ENCODE measurements at places on chromosomes 1 and 21. TPM values are rescaled to one million over a fixed set of nuclear protein-coding genes. Genes with fewer than 3 reads are reported as not detected.
A peak's percentile ranks its signal among the peaks of the same experiment; 100 is the strongest.

- no peak for ATAC-seq
Measured at GRCh38 chr1:7227654-7228053, 442.4 kb downstream of the CAMTA1 start.

- ATAC-seq, result no peak
Measured at GRCh38 chr1:60971330-60971729, 111.0 kb upstream of the NFIA start.

DNA sequence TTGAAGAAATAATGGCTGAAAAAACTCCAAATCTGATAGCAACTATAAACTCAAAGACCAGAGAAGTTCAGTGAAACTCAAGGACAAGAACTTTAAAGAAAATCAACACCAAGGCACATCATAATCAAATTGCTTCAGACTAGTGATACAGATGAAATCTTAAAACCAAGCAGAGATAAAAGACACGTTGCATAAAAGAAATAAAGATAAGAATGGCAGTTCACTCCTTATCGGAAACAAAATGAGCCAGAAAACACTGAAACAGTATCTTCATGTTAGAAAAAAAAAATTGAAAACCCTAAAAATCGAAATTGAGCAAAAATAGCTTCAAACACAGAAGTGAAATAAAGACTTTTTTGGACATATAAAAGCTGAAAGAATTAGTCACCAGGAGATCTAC lies 4.6 kb upstream of the RAB4A start:
- ATAC-seq, result no peak

- ATAC-seq, result no peak
Measured at GRCh38 chr1:225933072-225933471, 7.9 kb downstream of the LEFTY2 start.

DNA sequence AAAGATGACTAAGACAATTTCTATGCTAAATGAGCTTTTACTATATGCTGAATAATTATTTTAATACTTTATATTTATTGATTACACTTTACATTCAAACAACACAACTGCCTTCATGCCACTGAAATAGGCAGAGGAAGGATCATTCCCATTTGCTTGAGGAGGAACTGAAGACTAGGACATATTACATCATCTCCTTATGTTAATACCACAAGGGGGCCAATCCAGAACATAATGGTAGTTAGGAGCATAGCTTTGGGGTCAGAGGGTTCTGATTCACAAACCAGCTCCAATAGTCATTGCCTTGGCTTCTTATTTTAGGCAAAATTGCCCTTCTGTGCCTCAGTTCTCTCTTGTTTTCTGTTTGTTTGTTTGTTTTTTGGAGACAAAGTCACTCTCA lies 306.5 kb downstream of the KCNH1 start:
- no peak for ATAC-seq

DNA sequence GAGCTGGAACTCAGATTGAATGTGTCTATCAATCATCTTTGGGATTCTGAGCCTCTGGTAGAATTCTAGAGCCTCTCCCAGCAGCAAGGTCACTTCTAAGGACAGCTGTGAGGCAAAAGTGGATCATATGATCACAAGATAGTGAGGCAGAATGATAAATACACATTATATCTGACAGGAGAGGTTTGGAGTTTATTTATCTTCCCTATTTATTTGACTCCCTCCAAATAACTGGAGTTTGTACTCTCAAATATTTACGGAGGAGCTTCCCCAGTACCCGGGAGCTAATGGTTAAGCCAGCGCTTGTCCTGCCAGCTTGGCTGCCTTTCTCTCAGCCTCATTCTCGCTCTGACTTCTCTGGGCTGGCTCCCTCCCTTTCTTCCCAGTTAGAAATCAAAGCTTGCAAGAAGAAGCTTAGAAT lies 2.3 kb downstream of the HMGCS2 start:
- ATAC-seq, result peak; percentile 64

DNA sequence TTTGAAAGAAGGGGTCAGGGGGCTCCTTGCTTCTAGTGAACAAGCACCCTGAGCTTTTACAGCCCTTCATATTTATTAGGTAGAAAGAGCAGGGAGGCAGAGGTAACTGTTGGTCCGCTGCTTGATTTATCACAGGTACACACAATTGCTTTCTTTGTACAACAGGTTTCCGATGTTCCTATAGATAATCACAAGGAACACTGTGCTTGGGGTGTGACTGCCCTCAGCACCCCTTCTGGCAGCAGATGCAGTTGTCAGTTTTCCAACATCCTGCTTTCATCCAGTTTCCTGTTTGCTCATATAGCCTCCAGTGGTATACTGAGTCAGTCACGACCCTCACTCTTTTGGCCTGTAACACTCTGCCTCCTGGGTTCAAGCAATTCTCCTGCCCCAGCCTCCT lies 40.6 kb downstream of the SCP2 start:
- no peak for ATAC-seq

DNA sequence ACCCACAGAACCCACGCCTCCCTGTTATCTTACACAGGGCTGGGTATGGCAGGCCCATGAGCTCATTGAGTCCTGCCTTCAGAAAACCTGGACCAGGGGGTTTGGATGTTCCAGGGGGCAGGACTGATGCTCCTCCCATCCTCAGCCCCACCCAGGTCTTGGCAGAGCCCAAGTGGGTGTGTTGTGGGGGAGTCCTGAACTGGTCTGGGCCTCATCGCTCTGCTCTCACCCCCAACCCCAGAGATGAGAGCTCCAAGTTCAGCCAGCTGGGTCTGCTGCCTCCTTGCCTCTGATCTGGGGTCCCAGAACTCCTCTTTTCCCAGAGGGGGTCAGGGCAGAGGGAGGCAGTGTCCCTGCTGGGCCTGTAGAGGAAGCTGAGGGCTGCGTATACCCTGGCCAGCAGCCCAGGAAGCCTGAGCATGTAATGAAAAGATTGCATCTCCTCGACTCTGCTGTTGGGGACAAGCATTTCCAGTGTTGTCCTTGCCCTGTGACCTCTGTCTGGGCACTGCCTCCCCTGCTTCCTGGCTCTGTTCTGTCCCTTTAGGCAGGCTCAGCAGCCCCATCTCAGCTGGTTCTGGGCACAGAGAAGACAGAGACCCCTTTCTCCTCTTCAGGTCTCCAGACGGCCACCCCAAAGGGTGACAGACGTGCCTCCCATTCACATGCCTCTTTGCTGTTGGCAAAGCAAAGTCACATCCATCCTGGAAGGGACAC lies 54.7 kb upstream of the EPS8L3 start:
- no peak for ATAC-seq

DNA sequence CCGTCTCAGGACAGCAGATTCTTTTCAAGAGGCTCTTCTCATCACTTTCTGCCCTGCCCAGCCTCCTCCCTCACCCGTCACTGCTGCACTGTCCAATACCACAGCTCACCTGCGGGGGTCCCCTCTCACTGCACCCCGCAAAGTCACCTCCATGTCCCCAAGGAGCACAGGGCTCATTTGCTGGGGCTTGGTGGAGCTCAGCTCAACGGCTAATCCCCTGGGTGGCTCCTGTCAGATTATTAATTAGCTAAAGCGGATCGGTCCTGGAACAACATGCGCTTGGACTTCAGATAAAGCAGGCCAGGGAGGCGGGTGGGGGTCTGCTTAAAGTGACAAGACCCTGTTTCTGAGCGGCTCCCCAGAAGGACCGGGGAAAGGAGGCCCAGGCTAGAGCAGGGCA lies 43.1 kb downstream of the CASZ1 start:
- no peak for ATAC-seq

- no peak for ATAC-seq
Measured at GRCh38 chr21:40299451-40299850, 432.2 kb downstream of the PCP4 start.

DNA sequence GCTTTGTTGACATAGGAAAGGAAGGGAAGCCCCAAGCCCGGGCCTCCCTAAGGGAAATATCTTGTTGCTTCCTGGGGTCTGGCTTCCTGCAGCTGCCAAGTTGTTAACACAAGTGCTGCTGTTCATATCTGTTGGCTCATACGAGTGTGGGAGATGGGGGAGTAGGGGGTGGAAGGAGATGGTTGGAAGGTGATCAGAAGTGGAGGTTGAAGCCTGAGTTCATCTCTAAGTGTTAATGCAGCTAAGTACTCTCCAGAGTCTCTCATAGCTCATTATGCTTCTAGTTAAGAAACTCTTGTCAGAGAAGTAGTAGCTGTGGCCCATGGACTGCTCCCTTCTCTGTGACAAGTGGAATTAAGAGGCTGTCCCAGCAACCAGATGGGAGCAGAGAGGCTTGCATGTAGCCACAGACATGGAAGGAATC lies 319.2 kb upstream of the SPAG17 start:
- no peak for ATAC-seq

DNA sequence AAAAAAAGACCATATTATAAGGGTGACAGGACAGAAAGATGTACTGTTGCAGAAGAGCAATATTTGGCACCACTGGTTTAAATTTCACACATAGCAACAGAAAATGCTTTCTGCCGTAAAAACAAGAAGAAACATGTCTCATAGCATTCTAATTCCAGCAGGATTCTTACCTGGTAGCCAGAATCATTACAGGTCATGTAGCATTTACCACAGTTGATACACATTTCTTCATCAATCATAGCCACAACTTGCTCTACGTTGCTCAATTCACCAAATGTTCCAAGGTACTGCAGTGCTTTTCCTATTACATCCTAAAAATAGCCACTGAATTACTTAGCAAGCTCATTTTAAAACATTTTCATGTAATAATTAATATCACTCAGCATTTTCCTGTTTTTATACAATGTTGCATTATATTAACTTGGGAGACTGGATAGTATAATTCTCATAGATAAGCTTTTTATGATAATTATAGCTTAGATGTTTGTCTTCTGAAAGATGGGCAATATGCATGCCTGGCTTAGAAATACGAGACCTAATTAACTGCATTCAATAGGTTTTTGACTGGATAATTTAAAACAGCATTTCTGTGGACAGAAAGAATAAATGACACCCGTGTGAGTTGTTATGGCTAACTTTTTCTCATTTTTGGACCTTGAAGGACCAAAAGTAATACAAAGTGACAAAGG lies 360.7 kb downstream of the PTBP2 start:
- no peak for ATAC-seq

DNA sequence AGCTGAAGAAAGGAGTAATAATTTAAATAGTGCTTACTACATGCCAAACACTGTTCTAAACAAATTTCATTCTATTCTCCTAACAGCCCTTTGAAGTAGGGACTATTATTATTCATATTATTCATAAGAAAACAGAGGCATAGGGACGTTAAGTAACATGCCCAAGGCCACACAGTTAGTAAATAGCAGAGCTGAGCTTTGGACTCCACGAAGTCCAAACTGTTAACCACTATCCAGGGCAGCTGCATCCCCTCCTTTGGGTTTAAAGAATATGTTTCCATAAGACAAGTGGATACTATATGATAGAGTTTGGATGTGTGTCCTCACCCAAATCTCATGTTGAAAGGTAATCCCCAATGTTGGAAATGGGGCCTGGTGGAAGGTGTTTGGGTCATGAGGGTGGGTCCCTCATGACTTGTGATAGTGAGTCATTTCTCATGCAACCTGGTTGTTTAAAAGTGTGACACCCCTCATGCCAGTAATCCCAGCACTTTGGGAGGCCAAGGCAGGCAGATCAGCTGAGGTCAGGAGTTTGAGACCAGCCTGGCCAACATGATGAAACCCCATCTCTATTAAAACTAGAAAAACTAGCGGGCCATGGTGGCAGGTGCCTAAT lies 144.0 kb upstream of the CXADR start:
- ATAC-seq, result peak; percentile 21

DNA sequence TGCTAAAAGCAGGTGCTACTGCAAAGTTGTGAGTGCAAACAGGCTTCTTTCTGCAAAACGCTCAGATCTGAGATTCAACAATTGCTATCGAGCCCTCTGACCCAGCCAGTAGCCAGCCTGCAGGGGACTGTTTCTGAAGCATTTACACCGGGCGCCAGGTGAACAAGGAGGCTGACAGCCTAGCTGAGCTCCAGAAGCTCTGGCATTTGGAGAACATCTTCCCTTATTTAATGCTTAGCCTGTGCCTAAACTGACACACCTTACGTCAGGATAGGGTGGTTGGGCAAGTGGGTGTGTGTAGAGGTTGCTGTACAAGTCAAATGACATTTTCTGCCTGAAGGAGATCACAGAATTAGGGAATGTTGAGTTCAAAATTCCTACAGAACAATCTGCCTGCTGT lies 15.8 kb upstream of the PLA2G2C start:
- no peak for ATAC-seq

- ATAC-seq, result no peak
Measured at GRCh38 chr1:165300400-165300903, 56.1 kb downstream of the LMX1A start.

DNA sequence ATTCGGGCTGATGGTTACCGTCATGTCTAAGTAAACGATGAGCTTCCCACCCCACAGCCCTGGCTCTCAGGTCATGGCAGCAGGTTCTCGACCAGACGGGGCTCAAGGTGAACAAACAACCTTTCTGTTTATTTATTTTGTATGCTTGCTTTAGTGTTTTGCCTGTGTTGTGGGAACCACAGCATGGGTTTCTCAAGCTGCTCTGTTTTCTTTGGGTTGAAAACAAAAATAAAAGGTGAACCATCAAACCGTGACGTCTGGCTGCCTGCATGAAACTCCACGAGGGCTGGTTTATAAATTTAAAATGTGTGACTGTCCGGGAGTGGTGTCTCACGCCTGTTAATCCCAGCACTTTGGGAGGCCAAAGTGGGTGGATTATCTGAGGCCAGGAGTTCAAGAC lies 28.0 kb downstream of the TMEM51 start:
- ATAC-seq, result no peak

GRCh38 chr1:12031039-12031980 lies 12.0 kb downstream of the MIIP start:
- ATAC-seq, result peak; percentile 59

DNA sequence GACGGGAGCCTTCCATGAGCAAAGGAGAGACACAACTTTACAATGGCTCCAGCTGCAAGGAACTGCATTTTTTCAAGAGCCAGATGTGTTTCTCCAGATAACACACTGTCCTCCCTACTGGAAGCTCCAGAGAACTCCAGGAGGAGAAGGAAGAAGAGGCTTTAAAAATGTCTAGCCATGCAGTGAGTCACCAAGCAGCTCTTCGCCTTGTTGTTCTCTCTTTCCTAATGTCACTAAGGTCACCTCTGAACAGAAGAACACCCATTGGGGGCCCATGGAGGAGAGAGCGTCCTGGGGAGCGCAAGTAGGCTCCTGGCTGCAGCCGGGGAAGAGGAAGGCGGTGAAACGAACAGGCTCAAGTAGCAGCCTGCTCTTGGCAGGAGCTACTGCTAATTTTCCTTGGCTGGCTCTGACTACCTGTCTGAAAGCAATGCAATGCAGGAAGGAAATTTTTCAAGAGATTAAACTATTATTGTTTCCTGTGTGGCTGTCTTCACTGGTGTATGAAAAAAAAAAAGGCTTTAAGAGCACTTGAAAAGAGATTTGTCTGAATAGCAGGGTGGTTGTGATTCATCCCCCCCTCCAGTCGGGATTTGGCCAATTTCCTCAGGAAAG lies 321.9 kb downstream of the SETD4 start:
- peak; percentile 43 for ATAC-seq

Gene CYP4Z1
- 1.6 TPM for total RNA-seq

Gene SLC6A17
- 0.27 TPM for total RNA-seq

Gene MIXL1
- not detected for total RNA-seq

Gene MYBPH
- total RNA-seq, result not detected

Gene FAAH
- 7.8 TPM for total RNA-seq

Gene MOB3C
- 20.7 TPM for total RNA-seq
